ENCODE measurements at places on chromosomes 3 and 15.

- DNase-seq: no peak
These were observed 5.2 kb upstream of the SIN3A start for GRCh38 chr15:75456710-75457109.

DNA sequence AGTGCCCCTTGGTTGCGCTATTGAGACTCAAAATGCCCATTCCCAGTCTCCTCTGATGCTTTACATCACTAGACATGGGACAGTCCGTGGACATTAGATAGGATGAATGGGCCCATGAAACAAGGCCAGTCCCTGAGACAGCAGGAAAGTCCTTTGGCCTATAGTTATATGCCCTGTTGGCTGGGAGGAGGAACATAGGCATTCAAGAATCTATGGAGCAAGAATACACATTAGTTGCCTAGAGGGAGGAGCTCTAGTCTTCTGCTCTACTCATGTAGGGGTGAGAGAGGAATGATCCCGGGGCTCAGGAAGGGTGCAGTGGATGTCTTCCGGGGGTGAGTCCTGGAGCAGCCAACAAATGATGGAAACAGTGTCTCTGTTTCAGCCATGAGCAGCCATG is 58.0 kb upstream of the LRTM1 start:
- DNase-seq: no peak

DNA sequence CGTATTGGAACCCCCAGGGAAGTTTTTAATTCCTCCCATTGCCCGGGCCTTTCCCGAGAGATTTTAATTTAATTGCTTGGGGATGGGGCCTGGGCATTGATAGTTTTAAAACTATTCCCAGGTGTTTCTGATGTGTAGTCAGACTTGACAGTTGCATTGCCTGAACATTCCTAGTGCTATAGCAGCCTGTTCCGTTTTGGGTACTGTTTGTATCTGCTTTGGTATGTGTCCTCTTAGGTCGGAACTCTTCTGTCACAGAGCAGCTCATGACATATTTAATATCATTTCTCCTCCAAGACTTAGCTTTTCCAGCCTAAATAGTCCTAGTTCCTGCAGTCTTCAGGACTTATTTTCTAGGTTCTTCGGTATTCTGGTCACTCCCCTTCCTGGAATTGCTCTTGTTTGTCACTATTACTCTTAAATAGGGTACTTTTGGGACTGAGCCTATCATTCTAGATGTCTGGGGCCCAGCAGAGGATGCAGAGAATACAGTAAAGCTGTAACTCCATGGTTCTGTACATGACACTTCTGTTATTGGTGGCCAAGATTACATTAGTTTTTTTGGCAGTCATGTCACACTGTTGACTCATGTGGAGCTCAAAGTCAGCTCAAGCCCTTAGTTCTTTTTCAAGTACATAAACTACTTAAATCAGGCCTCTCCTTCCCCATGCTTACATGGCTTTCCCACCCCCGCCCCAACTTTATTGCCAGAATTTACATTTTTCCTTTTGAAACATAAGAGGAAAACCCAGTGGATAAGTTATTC is 81.5 kb downstream of the BBX start:
- DNase-seq: peak; percentile 10

DNA sequence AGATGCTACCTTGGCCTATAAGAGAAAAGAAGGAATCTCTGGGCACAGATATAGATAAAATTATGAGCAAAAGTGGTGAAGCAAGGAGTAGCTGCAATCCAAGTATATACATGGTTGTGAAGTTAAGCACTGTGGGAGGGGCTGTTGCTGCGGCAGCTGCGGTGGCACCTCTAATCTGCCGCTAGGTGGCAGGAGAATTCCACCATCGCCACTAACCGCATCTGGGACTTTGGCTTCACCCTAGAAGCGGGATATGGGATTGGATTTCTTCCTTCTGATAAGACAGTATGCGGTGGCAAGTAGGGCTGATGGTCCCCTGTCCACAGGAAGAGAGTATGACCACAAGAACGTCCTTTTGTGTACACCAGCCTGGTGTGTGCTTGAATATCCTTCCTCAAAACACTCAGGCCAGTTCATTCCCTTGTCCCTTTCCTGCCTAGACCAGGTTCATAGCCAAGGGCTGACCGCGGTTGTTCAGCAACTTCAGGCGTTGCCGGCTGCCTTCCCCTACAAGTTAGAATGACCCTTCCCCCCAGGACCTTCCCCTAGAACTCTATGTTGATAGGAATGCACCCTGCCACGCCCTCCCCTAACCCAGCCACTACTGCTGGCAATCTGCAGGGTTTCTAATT is 5.1 kb downstream of the MAGEL2 start:
- DNase-seq: peak; percentile 50

DNA sequence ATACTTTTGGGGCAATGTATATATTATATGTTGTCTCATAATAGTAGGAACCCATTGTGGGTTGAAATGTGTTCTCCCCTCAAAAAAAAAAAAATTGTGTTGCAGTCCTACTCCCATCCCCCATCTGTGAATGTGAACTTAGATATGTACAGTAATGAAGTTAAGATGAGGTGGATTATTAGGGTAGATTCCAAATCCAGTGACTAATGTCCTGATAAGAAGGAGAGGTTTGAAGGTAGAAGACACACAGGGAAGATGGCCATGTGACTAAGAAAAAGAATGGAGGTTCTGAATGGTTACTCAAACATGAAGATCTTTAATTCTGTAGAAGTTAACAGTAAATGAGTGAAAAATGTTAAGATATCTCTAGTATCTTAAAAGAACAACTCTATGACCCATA is 3.0 kb upstream of the ATOSA start:
- no peak for DNase-seq

GRCh38 chr15:66864086-66864830 is 162.2 kb downstream of the SMAD6 start:
- DNase-seq: no peak

Measured in MG63 (cell line).